Activated T-cell treated with anti-CD3 and anti-CD28 coated beads for 4 hours (primary cell): ENCODE measurements at places on chromosomes 5 and 9.

GRCh38 chr5:65624571-65625555 is at the start of the genes SHLD3 and TRAPPC13:
TSS of gene SHLD3 (plus strand) at chr5:65625027. CDS start at chr5:65629588, 4,561 bp downstream.
TSS of gene TRAPPC13 (plus strand) at chr5:65625027. CDS start at chr5:65625061, 34 bp downstream.
- DNase-seq: peak; percentile 70

DNA sequence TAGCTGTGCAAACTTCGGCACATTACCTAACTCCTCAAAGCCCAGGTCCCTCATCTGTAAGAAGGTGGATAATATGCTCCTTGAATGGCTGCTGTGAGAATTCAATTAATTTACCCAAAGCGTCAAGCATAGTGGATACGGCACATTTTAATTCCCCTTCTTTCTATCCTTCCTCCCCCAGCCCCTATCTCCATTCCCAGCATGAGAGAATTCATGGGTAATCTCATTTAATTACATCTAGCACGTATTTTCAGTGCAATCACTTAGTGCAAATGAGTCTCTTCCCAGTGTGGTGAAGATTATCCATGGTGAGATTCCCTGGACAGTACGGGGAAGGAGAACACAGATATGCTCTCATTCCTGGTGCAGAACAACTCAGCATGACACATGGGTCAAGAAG is 145.6 kb downstream of the TRPM3 start:
- DNase-seq: no peak

DNA sequence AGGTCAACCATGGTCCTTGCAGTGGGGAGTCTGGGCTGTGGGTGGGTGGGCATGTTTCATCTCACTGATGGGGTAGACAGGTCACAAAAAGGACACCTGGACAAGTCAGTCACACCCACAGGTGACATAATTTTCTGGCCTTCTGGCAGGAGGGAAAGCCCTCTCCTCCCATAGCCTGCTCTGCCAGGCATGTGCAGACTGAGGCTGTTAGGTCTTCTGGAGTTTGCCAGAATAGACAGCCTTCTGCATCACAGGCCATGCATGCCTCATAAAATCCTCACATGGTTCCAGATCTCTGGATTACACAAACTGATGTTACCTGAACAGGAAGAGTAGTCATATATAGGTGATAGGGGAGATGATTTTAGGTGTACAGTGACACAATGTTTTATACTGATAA is 49.1 kb downstream of the ARHGAP26 start:
- no peak for DNase-seq

DNA sequence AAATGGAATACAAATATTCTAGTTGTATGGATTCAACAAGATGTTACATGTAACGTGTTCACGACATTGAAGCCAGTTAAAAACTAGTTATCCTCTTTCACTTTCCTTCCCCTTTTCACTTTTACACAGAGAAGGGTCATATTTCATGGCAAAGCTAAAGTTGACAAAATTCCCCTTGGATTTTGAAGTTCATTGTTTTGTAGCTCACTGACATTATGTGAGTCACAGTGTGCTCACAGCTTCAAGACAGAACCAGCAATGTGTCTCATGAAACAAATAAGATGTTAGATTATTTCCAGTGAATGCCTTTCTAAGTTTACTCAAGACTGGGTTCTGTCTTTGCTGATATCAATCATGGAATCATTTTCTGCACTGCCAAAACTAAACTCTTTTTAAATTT is 535.5 kb upstream of the GRIN3A start:
- no peak for DNase-seq

DNA sequence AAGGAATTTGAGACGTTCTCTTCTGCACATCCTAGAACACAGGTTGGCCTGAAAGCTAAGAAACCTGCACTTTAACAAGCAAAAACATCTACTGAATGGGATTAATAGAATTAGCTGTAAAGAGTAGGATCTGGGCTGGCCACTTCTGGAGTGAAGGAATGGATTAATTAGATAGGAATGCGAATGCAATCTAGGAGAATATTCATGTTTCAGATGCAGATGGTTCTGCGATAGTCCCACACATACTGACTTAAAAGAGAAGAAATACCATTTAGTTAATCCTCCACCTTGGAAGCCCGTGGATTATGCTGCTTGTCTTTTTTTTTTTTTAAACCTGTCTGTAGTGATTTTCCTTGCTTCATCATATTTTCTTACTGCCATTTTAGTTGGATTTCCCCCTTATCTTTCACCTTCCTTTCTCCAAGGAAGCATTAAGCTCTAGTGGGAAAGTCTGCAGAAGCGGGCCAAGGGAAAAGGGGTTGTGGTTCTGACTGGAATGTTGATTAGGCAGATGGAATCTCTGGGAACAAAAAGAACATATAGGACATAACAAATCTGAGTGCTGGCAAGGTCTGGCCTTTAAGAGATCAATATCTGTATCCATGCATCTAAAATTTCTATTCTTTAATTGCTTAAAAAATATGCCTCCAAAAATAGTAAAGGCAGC is 152.4 kb downstream of the ALDH1A1 start:
- no peak for DNase-seq

GRCh38 chr9:93324191-93324834 is 127.2 kb upstream of the FAM120A start:
- DNase-seq: no peak

DNA sequence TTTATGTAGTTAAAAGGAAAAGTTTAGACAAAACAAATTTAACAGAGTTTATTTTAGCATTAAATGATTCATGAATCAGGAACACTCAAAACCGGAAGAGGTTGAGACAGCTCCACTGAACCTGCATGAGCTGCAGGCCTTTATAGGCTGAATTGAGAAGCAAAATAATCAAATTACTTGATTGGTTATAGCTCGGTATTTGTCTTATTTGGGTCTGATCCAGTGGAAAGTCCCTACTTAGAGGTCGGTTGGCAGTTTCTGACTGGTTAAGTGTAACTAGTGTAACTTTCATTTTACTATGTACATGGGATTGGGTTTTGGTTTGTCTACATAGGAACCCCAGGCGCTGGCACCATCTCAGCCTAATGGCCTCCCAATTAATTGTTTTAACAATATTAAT is 74.1 kb upstream of the PIK3R1 start:
- DNase-seq: no peak

DNA sequence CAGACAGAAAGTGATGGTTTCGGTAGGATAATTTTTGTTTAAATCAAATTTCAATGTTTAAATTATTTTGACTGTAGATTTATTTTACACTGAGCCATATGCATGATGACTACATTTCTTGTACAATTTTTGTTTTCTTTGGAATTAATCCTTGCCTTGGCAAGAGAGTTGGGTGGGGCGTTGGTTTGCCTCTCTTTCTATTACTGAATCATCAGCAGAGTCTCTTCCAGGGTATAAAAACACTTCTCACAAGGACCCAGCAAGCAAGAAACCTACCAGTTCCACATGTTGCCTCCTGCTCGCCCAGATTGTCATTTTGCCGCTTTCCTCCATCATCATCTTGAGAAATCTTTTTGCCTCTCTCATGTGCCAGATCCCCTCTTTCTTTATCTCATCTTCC is 455.0 kb upstream of the DMAC1 start:
- DNase-seq: no peak

GRCh38 chr9:2758162-2758897 is 41.0 kb downstream of the KCNV2 start:
- DNase-seq: no peak

DNA sequence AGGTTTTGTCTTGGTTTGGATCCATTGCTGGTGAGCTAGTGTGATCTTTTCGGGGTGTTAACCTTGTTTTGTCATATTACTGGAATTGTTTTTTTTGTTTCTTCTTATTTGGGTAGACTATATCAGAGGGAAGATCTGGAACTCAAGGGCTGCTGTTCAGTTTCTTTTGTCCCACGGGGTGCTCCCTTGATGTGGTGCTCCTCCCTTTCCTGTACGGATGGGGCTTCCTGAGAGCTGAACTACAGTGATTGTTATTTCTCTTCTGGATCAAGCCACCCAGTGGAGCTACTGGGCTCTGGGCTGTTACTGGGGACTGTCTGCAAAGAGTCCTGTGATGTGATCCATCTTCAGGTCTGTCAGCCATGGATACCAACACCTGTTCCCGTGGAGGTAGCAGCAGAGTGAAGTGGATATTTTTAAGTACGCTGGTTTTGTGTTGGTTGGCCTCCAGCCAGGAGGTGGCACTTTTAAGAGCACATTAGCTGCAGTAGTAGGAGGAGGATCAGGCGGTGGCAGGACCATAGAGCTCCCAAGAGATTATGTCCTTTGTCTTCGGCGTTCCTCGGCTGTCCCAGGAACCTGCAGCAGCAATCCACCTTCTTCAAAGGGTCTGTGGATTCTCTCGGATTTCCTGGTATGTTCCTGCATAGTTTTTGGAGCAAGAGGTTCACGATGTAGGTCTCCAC is 27.2 kb downstream of the SCAMP1 start:
- no peak for DNase-seq

DNA sequence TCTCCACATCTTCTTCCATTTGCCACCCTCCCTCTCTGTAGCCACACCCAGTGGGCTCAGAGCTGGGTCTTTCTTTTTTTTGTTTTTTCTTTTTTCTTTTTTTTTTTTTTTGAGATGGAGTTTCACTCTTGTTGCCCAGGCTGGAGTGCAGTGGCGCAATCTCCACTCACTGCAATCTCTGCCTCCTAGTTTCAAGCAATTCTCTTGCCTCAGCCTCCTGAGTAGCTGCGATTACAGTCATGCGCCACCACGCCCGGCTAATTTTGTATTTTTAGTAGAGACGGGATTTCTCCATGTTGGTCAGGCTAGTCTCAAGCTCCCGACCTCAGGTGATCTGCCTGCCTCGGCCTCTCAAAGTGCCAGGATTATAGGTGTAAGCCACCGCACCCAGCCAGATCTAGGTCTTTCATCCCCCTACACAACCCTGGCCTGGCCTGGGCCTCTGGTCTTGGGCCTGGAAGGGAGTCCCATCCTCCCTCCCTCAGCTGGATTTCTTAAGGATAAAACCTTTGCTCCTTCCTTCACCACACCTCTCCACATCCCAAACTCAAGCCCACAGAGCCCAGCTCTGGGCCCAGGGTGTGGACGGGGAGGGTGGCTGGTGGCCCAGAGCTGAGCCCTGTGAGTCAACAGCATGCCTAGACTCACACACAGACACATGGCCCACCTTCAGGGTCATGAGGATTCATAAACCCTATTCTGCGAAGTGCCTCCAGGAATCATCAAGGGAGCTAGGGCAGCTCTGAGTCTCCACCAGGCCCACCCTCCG is 18.8 kb upstream of the KCNIP1 start:
- DNase-seq: no peak

GRCh38 chr5:81719743-81720345 is 31.1 kb downstream of the SSBP2 start:
- no peak for DNase-seq

GRCh38 chr9:82034956-82035731 is 46.6 kb downstream of the SPATA31D1 start:
- DNase-seq: no peak

GRCh38 chr9:137626464-137626863 is 7.7 kb downstream of the EHMT1 start:
- no peak for DNase-seq

DNA sequence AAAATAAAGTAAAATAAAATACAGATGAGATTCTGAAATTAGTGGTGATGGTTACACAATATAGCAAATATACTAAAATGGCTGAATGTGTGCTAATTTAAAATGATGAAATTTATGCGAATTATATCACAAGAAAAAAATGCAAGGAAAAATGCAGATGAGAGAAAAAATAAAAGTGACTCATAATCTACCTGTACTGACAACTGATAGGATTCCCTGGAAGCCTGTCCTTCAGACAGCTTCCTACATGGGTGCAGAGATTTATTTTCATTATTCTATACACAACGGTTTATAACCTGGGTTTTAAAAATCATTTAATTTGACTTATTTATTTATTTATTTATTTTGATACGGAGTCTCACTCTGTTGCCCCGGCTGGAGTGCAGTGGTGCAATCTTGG is 5.8 kb upstream of the NCS1 start:
- no peak for DNase-seq

GRCh38 chr5:122179701-122180100 is 50.4 kb downstream of the ZNF474 start:
- DNase-seq: no peak

DNA sequence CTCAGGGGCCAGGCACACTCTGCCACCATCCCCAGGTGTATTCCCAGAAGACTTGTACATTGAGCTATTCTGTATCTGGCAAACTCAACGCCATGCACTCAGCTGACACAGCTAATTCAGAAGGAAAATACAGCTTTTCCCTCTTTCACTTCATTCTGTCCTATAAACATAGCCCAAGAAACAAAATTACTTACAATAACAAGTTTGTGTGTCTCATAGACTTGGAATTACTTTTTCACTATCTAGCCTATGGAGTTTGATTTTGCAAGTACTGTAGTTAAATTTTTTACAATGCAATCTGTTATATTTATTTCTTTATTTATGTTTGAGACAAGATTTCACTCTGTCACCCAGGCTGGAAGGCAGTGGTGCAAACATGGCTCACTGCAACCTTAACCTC is 125.1 kb upstream of the KLF9 start:
- no peak for DNase-seq

- DNase-seq: no peak
Measured at GRCh38 chr5:169150108-169150507, 150.8 kb downstream of the SLIT3 start.

DNA sequence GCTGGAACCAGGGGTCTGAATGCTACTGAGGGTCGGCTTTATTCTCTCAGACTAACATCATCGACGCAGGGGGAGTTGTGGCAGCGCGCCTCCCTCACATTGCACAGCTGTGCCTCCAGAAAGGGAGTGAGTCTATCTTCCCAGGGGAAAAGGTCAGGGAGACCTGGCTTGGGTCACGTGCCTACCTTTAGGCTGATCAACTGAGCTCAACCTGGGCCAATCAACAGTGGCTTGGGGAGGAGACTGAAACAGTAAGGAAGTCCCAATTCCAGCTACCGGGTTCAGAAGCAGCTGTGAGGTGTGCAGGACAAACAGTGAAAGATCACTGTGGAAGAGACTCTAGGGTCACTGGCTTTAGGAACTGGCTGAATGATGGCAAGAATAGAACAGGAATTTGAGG is 14.3 kb downstream of the SNX30 start:
- DNase-seq: no peak

DNA sequence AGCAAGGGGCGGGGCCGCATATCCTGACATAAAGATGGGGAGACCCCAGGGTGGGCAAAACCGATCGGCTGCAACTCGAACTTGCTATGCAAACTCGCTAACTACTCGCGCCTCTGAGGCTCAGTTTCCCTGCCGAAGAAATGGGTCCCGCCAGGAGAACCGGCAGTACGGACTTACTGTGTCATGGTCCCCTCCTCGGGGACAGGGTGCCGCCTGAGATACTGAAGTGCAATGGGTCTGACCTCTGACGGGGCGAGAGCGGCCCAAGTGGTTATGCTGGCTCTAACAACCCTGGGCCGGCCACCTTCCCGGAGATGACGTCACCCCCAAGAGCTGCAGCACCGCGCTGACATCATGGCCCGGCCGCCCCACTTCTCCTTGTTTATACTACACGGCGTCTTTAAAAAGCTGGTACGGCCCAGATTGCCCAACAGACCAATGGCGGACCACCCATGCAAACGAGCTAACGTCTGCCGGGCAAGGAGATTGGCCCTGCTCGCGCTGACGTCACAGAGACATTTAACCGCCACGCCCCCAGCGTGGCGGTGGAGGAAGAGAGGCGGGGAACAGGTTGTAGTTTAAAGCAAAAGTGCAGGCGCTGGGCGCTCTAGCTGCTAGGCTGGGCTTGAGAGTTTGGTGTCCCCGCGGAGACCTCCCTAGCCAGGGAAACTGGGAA is 490 bp upstream of the RNF44 start:
- peak; percentile 96 for DNase-seq

GRCh38 chr9:71955300-71955915 is 44.0 kb downstream of the C9orf85 start:
- no peak for DNase-seq

GRCh38 chr9:92507005-92507404 is 24.7 kb upstream of the ASPN start:
- no peak for DNase-seq

- no peak for DNase-seq
Measured at GRCh38 chr9:82891321-82891720, 171.6 kb downstream of the RASEF start.
